ENCODE measurements at places on chromosomes 7 and 10.

DNA sequence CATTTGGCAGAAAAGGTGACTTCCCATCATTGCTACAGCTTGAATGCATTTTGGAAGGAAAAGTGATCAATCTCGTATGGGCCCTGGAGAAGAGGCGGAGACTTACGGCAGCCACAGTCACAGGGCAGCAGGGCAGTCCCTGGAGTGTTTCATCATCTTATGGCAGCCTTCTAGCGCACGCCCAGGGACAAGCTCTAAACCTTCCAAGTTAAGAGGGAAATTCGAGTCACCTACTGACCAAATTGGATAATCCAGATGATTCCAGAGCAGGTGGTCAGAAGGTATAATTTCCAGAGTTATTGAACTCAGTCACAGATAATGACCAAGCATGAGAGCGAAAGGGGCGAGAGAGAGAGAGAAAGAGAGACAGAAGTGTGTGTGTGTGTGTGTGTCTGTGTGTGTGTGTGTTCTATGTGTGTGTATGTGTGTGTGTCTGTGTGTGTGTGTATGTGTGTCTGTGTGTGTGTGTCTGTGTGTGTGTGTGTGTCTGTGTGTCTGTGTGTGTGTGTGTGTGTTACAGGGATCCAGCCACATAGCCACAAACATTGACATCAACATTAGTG is 123.7 kb upstream of the ADAM12 start:
- no peak for DNase-seq

DNA sequence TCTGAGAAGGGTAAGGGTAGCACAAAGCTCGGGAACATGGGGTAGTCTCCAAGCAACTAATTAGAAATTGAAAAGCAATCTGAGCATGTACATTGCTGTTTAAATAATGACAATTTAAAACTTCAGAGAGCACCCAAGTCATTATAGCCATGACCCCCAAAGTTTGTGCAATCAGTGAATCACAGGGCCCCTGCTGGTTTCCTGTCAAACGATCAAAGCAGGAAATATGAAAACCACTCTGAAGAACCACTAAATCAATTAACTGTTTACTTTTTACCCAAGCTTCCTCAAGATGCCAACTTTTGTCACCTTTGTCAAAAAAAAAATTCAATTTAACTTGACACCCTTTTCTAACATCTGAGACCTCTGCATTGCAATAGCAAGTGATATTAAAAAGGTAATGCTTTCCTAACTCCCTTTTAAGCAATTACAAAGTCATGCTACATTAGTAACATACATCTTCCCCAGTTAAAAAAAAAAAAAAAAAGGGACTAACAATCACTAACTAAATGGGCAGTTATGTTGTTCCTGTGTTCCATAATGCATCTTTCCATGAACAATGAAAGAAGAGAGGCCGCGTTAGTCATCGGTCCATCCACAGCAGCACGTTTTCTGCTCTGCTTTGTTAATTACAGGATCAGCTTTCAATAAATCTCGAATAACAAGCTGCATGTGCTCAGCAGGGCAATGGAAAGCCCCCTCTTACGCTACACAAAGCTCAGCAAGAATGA is 80.6 kb downstream of the ETV1 start:
- DNase-seq, result no peak

- DNase-seq, result peak; percentile 64
These were observed 11.5 kb upstream of the PLAU start for GRCh38 chr10:73899423-73899822.

DNA sequence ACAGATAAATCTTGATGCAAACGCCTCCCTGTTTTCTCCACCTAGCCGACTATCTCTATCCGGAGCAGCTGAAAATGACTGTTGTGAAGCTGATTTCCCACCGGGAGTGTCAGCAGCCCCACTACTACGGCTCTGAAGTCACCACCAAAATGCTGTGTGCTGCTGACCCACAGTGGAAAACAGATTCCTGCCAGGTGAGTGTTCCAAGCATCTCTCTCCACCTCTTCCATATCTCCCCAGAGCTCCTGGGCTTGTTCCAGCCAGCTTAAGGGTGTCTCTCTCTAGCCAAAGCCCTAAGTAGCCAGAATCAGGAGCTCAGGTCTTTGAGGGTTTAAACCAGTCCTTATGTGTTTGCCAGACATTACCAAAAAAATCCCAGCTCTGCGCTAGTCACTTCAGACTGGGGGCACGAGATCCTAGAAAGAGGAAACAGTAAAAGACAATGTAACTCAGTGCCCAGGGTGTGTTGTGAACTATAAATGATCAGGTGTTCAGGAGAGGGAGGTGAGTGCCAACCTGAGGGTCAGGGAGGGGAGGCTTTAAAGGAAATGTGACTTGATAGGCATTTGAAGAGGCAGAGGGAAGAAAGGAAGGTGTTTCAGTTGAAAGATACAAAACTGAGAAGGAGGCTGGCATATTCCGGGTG is 4.4 kb downstream of the PLAU start:
- no peak for DNase-seq

GRCh38 chr7:111872450-111873325 is 310.4 kb upstream of the IMMP2L start:
- DNase-seq, result no peak

- no peak for DNase-seq
These were observed 1.7 kb upstream of the HOXA4 start for GRCh38 chr7:27132214-27132613.

DNA sequence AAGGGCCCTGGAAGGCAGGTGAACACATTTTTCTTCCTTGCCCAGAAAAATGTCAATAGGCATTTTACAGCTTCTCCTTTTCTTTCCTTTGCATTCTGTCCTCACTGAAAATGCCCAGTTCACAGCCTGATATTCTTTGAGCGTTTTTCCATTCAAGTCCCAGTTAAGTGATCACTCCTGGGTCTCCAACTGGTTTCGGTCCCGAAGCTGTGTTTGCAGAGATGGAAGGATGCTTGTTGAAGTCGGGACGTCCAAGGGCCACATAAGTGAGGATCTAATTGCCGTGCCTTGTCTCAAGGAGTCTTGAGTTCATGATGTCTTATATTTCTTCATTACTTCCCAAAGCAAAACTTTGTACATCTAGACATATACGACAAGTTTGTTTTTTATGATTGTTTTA is 208.7 kb upstream of the PRKCQ start:
- no peak for DNase-seq

- no peak for DNase-seq
These were observed 76.8 kb upstream of the PTER start for GRCh38 chr10:16360001-16360400.

- DNase-seq, result no peak
These were observed 207.0 kb downstream of the JAZF1 start for GRCh38 chr7:27973625-27974024.

GRCh38 chr7:120441850-120442249 is 168.9 kb downstream of the KCND2 start:
- DNase-seq, result no peak

GRCh38 chr10:120017733-120018417 is 125.3 kb downstream of the SEC23IP start:
- DNase-seq, result no peak

DNA sequence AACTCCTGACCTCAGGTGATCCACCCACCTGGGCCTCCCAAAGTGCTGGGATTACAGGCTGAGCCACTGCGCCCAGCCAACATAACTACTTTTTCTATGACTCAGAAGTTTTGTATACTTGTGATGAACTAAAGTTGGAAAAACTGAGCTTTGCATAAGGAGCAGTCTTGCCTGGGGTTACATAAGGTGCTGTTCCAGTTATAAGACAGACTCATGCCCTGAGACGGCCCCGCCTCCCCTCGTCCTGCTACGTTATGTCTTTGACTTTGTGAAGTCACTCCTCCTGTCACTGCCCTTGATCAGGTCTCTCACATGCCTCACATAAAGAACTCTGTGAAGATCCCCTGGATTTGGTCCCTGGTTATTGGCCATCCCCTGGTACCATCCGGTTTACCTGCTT is 40.4 kb upstream of the OPN4 start:
- no peak for DNase-seq

GRCh38 chr7:116166156-116166555 is 44.2 kb upstream of the TES start:
- no peak for DNase-seq

DNA sequence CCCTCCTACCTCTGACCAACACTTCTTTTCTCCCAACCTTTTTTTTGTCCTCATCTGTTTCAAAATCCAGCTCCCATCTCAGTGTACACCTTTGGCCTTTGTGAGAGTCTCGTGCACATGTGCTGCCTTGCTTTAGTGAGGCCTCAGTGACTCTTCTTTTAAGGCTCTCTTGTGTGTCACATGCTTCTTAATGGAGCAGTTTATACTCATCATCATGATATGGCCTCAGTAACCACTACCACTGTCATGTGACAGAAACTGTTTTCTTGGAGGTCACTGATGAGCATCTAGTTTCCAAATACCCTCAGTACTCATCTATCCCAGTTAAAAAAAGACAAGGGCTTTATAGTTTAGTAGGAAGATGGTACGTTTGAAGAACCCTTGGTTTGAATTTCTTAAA is 8.1 kb upstream of the ARHGAP22 start:
- no peak for DNase-seq
